Fibroblast of skin of scalp (primary cell): ENCODE measurements at places on chromosomes 16 and 17.

- no peak for DNase-seq
These were observed 121.6 kb downstream of the ZNF423 start for GRCh38 chr16:49734331-49734730.

DNA sequence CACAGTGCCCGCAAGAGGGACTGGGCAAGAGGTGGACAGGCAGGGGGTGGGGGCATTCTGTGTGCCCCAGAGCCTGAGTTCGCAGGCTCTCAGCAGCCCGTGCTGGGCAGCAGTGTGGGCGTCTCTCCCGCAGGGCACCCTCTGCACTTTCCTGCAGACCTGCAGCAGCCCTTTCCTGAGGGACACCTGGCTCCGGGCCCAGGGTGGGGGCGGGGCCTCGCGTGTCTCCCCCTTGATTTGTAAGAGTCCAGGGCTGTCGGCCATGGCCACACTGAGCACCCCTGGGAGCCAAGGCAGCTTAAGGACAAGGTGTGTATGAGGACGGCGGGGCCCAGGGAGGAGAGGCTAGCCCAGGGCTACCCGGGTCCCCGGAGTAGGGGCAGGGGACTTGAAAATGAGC lies 33.4 kb upstream of the SLC38A10 start:
- DNase-seq = no peak

- no peak for DNase-seq
These were observed 641.3 kb downstream of the KCNJ2 start for GRCh38 chr17:70810609-70811008.

DNA sequence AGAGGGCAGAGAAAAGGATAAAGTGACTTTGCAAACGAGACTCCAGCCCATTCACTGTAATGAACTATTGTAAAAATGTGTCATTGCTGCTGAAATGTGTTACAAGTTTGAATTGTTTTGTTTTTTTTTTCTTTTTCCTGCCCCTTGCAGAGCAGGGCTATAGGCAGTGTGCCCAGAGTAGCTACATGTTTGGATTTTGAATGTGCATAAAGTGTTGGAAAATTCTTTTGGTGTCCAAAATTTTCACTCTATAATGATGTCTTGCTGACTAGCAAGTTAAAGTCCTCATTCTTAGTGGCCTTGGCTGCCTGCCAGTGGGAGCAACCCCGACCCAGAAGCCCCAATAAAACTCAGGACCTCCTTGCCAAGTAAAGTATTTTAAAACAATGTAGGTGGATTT lies 66.5 kb downstream of the IGF2BP1 start:
- peak; percentile 69 for DNase-seq

DNA sequence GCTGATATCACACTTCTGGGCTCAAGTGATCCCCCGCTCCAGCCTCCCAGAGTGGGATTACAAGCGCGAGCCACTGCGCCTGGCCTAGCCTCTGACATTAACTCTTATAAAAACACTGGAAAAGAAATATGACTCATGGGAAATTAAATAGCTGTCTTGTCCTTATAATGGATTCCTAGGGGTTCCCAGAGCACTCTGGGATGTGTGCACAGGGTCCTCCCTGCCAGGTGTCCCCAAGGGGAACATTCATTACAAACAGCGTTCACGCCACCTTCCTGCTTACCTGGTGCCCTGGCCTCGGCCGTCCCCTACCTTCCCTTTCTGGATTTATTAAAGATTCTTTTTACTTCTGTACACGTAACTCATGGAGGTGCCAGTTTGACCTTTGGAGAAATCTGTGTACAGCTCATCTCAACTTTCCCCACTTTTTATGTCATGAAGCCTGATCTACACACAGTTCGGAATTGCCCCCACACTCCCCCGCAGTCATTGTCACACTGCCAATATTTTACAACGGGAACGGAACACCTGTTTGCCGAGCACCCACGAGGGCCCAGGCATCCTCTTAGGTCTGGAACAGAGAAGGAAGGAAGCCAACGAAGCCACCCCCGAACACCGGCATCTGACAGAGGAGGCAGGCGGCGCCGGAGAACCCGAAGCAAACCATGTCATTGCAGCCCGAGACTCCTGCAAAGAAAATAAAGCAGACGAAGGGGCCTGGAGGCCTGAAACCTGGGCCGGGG lies 39.7 kb upstream of the MEAK7 start:
- peak; percentile 58 for DNase-seq

DNA sequence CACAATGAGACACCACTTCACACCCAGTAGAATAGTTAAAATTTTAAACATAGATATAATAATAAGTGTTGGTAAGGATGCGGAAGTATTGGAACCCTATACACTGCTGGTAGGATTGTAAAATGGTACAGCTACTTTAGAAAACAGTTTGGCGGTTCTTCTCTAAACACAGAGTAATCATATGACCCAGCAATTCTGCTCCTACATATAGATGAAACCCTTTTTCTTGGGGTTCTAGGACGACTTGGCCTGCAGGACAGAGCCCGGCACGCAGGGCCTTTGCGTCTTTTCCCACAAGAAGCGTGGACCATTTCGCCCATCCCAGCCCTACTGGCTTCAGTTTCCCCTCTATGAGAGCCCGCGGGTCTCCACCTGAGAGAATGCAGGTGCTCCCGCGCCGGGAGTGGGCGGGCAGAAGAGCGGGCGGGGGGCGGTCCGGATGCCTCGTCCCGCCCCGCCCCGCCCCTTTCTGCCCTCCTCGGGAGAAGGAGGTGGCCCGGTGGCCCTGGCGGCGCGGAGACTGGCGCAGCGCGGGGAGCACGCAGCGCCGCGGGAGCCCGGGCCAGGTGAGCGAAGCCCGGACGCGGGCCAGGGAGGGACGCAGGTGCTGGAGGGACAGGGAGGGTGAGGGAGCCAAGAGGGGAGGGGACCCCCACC lies at the start of gene SDR42E2:
Gene SDR42E2, plus strand, starts transcription at position 508 of the 657 bp plus-strand sequence. CDS start 3,077 bp downstream, outside the sequence.
- no peak for DNase-seq

GRCh38 chr16:27678955-27679354 lies 129.0 kb downstream of the KATNIP start:
- peak; percentile 37 for DNase-seq

GRCh38 chr17:74520790-74521480 lies 10.3 kb downstream of the CD300LB start:
- DNase-seq = no peak

- DNase-seq = no peak
These were observed 393 bp downstream of the RNF166 start for GRCh38 chr16:88705801-88706228.

GRCh38 chr17:34667656-34668055 lies 88.3 kb downstream of the TMEM132E start:
- DNase-seq = no peak

- DNase-seq = peak; percentile 83
These were observed 45.3 kb downstream of the DDX19A start for GRCh38 chr16:70391881-70392481.

DNA sequence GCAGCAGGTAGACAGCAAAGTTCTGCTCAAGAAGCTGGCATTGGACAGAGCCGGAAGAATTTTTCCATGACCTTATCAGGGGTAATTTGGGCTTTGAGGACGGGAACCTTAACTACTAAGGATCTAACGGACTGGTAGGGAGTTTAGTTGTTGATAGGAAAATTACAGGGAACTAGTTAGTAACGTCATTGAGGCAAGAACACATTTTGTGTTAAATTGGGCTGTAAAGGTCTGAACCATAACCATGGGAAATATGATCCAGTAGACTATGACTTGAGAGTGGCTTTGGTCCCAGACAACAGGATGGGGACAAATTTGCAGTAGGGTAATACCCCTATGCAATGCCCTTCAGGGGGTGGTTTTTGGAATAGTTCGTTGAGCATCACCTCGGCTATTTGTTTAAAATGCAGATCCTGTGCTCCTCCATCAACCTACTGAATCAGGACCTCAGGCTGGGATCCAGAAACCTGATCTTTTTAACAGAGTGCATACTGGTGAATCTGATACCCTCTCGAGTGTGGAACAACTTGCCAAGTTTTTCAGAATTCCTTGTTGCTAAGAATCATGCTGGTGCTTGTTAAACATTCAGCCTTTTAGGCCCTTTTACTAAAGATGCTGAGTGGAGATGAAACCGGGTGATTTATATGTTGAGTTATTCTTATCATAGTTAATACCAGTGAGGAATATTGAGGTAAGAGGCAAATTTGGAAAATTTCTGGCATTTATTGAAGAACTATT lies 255.1 kb downstream of the MAP2K6 start:
- DNase-seq = no peak

DNA sequence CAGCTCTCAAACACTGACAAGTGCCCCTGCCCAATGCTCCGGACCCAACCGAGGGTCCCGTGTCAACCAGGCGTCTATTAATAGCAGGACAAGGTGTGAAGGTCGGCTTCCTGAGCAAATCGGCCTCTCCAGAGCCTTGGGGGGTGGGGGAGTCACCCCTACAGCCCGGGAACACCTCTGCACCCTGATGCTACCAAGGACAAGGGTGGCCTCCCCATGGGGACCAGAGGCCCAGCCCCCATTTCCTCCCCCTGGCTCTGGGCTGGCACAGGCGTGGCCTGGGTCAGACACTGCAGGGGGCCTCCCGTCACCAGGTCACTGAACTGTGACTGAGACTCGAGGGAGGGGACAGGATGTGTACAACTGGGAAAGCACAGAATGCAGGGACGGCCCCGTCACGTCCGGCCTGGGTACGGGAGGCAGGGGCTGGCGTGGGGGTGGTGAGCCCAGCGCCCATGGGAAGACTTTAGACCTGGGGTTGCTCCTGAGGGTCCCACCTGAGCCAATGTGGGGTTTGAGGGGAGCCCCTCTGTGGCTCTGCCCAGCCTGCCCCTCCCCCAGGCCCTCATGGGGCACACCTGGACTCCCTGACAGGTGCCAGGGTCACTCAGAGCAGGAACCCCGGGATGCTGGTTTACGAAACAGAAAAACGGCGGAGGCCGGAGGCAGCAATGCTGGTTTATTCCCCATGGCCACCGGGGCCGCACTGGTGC lies 579 bp upstream of the CYBA start:
- no peak for DNase-seq

- DNase-seq = no peak
These were observed 44.1 kb downstream of the CCDC57 start for GRCh38 chr17:82168568-82168967.

DNA sequence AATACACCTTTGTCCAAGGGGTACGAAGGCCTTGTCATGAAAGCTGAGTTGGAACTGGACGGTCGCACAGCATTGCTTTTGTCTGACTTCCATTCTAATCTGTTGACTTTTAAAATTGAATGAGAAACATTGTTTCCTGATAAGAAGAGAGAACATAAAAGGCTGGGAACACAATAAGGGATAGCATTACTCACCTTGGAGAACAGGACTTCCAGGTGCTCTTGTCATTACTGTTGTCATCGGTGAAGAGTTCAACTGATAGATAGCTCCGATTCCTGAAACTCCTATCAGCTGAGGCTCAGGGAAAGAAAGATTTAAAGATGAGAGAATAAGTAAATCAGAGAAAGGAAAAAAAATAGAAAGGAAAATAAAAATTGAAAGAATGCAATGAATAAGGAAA lies 351.1 kb downstream of the KCNJ2 start:
- DNase-seq = no peak

DNA sequence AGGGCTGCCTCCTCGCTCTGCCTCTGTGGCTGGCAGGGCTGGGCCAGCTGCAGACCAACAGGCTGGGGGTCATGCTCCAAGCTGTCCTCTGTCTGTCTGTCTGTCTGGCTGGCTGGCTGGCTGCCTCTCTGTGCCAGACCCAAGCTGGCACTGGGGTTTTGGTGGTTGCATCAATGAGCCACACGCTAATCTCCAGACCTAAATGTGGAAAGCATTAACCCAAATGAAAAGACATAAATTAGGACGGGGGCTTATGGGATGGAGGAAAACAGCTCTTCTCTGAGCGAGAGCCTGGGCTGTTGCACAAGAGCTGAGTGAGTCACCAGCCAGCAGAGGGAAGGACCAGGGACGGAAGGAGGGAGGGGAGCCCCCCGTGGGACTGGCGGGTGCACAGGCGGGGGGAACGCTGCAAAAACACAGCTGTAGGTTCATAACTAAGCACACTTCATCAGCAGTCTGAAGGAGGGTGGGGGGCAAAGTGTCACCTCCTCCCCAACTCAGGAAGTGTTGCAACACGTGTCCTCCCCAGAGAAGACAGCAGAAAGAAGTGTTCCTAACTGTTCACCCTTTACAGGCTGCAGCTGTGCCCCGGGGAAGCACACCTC lies 83.4 kb downstream of the GAS7 start:
- DNase-seq = peak; percentile 97

DNA sequence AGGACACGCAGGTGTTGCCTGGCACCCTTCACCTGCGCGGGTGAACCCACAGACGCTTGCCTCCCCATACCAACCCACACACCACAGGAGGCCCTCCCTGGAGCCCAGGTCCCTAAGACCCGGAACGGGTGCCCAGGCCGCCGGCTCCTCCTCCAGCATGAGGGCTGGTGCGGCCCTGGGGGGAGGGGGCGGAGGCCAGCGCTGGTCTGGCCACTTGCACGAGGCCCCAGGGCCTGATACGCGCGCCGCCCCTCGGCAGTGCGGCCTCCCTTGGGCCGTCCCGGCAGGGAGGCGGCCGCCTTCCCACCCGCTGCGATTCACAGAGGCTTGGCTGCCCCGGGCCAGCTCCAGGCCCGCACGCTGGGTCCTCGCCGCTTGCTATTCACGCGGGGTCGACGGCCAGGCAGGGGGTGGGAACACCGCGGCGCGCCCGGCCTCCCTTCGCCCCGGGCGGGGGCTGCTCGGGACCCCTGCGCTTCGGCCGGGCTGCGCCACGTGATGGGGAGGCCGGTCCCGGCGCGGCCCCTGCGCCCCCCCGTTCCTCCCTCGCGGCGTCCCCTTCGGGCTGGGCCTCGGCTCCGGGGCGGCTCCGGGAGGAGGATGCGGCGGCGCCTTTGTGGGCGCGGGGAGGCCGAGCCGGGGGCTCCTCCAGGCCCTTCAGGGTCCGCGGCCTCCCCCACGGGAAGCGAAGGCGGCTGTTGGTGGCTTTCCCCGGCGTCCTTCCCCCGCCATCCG lies 685 bp downstream of the FASN start:
- peak; percentile 51 for DNase-seq

DNA sequence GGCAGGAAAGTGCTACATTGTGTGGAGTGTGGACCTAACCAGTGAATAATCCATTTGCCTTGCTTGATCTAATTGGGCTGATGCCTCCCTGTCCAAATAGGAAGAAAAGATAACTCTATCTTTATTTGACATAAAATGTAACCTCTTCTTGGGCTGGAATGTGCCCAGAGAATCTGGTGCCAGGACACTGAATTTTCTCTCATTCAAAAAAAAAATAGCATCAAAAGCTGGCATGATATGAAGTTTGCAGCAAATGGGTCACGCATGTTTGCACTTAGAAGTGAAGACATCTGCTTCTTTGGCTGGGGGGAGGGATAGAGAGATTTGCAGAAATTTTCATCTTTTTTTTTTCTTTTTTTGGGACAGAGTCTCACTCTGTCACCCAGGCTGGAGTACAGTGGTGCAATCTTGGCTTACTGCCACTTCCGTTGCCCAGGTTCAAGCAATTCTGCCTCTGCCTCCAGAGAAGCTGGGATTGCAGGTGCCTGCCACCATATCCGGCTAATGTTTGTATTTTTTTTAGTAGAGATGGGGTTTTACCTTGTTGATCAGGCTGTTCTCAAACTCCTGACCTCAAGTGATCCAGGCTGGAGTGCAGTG lies 478.2 kb upstream of the EEF2KMT start:
- no peak for DNase-seq

DNA sequence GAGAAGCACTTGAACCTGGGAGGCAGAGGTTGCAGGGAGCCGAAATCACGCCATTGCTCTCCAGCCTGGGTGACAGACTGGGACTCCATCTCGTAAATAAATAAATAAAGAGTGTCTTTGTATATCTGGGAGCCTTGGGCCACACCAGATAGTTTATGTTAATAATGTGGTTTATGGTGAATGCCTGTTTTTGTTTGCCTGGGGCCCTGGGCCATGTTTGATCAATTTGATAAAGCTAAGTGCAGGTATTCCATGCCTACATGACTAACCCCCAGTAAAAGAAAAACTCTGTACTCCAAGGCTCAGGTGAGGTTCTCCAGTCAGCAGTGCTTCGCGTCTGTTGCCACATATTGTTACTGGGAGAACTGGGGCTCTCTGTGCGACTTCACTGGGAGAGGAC lies 15.1 kb downstream of the SCIMP start:
- no peak for DNase-seq
